PC-9 (cell line): ENCODE measurements at places on chromosomes 16 and 17. TPM values are rescaled to one million over a fixed set of nuclear protein-coding genes. Genes with fewer than 3 reads are reported as not detected.

GRCh38 chr17:48513097-48513496 is 17.7 kb downstream of the HOXB1 start:
- H3K4me3 ChIP-seq: no peak overlapping the region
- no peaks in the 10 kb centered on the region for H3K36me3 ChIP-seq
- H3K27me3 ChIP-seq: no peaks in the 10 kb centered on the region

- DNase-seq: no peak
- H3K36me3 ChIP-seq: no peaks in the 10 kb centered on the region
- H3K27me3 ChIP-seq: peaks cover 55% of the 10 kb centered on the region
- H3K27ac ChIP-seq: no peak overlapping the region
Measured at GRCh38 chr16:73713778-73714495, 582.7 kb upstream of the PSMD7 start.

GRCh38 chr17:1640329-1641064 is 5.0 kb downstream of the SCARF1 start:
- H3K4me3 ChIP-seq: no peak overlapping the region
- no peak for DNase-seq
- H3K27me3 ChIP-seq: no peaks in the 10 kb centered on the region
- H3K27ac ChIP-seq: no peak overlapping the region

DNA sequence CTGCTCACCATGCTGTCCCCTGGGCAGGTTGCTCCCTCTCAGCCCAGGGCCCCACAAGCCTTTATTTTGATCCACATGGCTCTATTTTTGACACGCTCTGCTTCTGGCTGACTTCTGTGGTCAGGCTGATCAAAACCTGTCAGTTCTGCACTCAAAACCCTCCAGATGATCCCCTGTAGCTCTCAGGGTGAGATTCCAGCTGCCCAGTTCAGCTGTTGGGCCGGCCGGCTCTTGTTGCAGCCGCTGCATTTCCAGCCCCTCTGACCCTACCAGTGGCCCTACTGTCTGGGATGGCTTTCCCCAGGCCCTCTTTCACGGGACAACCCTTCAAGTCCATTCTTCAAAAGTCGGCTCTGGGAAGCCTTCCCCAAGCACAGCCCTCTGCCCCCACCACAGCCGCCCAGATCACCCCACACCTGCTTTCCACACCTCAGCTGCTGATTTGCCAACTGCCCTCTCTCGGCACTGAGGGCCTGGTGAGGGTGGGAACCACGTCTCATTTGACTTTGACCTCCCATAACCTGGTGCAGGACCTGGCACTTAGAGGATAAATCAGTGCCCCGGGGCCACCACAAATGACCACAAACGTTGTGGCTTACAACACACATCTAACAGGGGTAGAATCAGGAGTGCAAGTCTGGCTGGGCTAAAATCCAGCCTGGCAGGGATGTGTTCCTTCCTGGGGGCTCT is 16.3 kb upstream of the CACNG4 start:
- no peak for DNase-seq
- no peaks in the 10 kb centered on the region for H3K27me3 ChIP-seq
- H3K27ac ChIP-seq: peak overlapping the region; percentile 99
- H3K4me1 ChIP-seq: peaks cover 81% of the 10 kb centered on the region
- H3K36me3 ChIP-seq: no peaks in the 10 kb centered on the region
- no peak overlapping the region for H3K4me3 ChIP-seq

- DNase-seq: no peak
- peaks cover 38% of the 10 kb centered on the region for H3K4me1 ChIP-seq
- peak overlapping the region; percentile 86 for H3K27ac ChIP-seq
- H3K27me3 ChIP-seq: no peaks in the 10 kb centered on the region
- H3K36me3 ChIP-seq: no peaks in the 10 kb centered on the region
Measured at GRCh38 chr17:28381141-28381825, 9.8 kb downstream of the SARM1 start.

GRCh38 chr16:25011891-25012514 is 3.2 kb downstream of the ARHGAP17 start:
- no peak for DNase-seq
- H3K27ac ChIP-seq: peak overlapping the region; percentile 48; the same call in 1 of the 2 replicates
- H3K36me3 ChIP-seq: no peaks in the 10 kb centered on the region
- peaks cover 26% of the 10 kb centered on the region for H3K4me1 ChIP-seq

- H3K27me3 ChIP-seq: no peaks in the 10 kb centered on the region
- H3K27ac ChIP-seq: no peak overlapping the region
- peaks cover 13% of the 10 kb centered on the region for H3K4me1 ChIP-seq
- no peak overlapping the region for H3K4me3 ChIP-seq
- H3K36me3 ChIP-seq: no peaks in the 10 kb centered on the region
Measured at GRCh38 chr17:60139438-60140285, 10.1 kb upstream of the CA4 start.

- no peak for DNase-seq
- no peaks in the 10 kb centered on the region for H3K27me3 ChIP-seq
- H3K4me3 ChIP-seq: no peak overlapping the region
- no peaks in the 10 kb centered on the region for H3K36me3 ChIP-seq
Measured at GRCh38 chr16:74580833-74581232, 26.1 kb downstream of the GLG1 start.

DNA sequence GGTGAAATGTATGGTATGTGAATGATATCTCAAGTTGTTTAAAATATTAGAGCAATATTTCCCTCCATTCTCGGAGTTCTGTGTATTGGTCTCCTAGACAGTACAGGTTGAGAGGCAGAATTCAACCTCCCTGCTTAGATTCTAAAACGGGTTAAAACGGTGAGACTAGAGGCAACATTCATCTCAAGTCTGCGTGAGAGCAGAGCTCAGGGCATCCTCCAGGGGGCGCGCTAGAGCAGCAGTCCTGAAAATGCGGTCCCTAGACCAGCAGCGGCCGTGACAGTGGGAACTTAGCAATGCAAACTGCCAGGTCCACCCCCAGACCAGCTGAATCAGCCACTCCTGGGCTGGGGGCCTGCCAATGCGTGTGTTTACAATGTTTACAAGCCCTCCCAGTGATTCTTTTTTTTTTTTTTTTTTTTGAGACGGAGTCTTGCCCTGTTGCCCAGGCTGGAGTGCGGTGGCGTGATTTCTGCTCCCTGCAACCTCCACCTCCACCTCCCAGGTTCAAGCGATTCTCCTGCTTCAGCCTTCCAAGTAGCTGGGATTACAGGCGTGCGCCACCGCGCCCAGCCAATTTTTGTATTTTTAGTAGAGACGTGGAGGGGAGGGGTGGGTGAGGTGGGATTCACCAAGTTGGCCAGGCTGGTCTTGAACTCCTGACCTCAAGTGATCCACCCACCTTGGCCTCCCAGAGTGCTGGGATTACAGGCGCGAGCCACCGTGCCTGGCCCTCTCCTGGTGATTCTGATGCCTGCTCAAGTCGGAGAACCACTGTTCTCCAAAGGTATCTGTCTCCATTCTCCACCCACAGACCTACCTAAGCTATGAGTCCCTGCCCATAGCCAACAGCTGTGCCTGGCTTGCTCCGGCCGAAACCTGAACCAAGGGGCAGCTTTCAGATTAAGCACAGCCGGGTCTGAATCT is 24.2 kb downstream of the KLHL36 start:
- no peak overlapping the region for H3K4me3 ChIP-seq
- H3K27ac ChIP-seq: no peak overlapping the region
- H3K27me3 ChIP-seq: no peaks in the 10 kb centered on the region
- peak; percentile 68 for DNase-seq
- peaks cover 15% of the 10 kb centered on the region for H3K4me1 ChIP-seq
- no peaks in the 10 kb centered on the region for H3K36me3 ChIP-seq

GRCh38 chr16:56530872-56531271 is 11.0 kb upstream of the BBS2 start:
- no peaks in the 10 kb centered on the region for H3K27me3 ChIP-seq
- no peaks in the 10 kb centered on the region for H3K4me1 ChIP-seq
- no peaks in the 10 kb centered on the region for H3K36me3 ChIP-seq
- H3K4me3 ChIP-seq: no peak overlapping the region

- peak overlapping the region; percentile 78; the same call in 1 of the 2 replicates for H3K4me3 ChIP-seq
- no peaks in the 10 kb centered on the region for H3K27me3 ChIP-seq
Measured at GRCh38 chr16:77213542-77214106, 14.4 kb downstream of the SYCE1L start.

TMEM106A gene
- 8.3 and 8.6 TPM in 2 replicates for total RNA-seq

TBC1D3G gene
- not detected in 2 replicates for total RNA-seq

ADAM11 gene
- total RNA-seq: 0.46 and 0.55 TPM in 2 replicates

TBC1D3H gene
- total RNA-seq: not detected in 2 replicates
